ENCODE measurements at places on chromosomes 1 and 21.

DNA sequence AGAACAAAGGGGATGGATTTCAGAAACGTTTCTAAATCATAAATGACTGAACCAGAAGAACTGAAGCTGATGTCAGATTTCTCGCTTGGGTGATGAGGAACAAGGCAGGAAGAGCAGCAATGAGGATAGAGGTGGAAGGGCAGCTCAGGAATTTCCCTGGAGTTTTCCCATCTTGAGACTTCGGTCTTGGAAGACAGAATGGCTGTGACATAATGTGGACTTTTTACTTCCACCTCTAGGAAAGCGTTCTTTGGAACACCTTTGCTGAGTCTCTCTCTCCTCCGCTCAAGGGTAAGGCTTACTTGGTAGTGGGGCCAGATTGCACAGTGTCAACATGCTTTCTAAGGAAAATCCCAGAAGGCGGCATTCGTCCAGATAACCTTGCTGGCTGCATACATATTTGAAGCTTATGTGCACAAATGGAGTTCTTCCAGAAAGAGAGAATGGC lies 36.6 kb downstream of the DEGS1 start:
- peak; percentile 4 for DNase-seq

- no peak for DNase-seq
Measured at GRCh38 chr1:181349512-181349911, 133.8 kb upstream of the CACNA1E start.

DNA sequence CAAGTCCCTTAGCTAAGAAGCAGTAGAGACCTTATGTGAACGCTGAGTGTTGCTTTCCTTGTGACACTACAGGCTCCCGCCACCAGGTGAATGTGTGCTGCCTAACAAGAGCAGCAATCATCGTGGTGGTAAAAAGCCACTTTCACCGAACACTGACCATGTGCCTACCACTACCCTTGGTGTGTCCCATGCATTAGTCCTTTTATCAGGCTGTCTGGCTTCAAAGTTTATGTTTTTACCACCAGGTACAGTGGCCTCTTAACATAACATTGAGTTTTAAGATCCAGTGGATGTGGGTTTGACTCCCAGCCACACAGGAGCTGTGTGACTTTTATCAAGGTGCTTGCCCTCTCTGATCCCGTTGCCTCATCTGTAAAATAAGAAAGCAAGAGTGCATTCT lies 1.7 kb downstream of the C1QB start:
- no peak for DNase-seq

DNA sequence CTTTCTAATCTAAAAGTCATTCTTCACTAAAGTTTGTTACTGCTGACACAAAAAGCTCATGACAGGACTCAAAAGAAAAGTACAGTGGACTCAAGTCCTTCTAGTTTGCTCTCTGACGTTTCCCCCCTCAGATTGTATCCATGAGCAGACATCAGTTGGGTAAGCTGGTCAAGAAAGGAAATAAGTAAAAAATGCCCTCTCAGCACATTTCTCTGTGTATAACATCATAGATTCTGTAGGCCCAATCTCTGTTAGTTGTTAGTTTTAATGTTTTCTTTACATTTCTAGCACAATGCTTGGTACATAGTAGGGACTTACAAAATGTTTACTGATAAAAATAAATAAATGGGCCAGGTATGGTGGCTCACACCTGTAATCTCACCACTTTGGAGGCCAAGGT lies 96.8 kb downstream of the NR5A2 start:
- DNase-seq, result no peak

DNA sequence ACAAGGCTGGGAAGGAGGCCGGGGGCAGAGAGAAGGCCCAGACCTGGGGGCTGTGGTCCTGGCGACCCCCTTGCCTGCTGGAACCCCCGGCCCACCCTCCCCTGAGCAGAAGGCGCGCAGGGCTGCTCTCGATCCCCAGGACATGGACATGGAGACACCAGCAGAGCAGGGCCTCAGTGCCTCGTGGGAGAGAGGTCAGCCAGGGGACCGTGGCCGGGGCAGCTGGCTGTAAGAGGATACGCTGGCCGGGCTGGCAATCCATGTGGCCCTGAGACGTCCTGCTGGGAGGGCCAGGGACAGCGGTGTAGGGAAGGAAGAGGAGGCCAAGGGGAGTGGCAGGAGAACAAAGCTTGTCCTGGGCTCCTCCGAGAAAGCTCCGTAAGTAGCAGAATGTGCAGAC lies 132.2 kb downstream of the CASZ1 start:
- no peak for DNase-seq

DNA sequence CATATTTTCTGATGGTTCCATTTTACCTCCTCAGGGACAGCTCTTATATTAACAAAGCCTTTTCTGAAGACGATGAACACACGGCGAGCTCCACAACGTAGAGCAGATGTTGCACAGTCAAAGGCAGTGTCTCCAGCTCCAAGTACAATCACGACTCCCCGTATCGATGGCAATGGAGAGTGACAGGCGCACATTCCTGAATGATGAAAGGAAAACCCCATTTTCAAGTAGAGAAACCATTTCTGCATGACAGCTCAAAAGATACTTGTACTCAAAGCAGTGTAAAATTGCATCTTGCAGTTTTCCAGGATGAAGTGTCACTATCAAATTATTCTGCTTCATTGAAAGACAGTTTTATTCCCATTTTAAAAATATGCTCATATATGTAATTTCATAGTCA lies 327.6 kb downstream of the DPYD start:
- DNase-seq, result no peak

DNA sequence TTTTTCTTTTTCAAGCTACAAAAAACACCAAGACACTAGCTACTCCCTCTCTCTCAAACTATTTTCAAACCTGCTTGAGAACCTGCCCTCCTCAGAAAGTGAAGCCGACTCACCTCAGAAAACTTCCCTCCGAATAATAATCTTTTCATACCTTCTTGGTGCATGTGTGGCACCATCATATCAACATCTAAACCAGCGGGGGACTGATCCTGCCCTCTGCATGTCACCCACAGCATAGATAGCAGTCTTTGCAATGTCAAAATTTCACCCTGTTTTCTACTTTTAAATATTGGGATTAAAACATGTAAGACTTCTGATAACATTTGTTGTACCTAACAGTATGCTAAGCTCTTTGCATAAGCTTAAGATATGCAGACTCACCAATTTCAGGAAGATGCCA lies 1260.3 kb downstream of the PLA2G4A start:
- no peak for DNase-seq

GRCh38 chr1:28983091-28983490 lies 68.7 kb downstream of the EPB41 start:
- no peak for DNase-seq

- DNase-seq, result no peak
Measured at GRCh38 chr1:30795026-30795425, 37.5 kb upstream of the LAPTM5 start.

DNA sequence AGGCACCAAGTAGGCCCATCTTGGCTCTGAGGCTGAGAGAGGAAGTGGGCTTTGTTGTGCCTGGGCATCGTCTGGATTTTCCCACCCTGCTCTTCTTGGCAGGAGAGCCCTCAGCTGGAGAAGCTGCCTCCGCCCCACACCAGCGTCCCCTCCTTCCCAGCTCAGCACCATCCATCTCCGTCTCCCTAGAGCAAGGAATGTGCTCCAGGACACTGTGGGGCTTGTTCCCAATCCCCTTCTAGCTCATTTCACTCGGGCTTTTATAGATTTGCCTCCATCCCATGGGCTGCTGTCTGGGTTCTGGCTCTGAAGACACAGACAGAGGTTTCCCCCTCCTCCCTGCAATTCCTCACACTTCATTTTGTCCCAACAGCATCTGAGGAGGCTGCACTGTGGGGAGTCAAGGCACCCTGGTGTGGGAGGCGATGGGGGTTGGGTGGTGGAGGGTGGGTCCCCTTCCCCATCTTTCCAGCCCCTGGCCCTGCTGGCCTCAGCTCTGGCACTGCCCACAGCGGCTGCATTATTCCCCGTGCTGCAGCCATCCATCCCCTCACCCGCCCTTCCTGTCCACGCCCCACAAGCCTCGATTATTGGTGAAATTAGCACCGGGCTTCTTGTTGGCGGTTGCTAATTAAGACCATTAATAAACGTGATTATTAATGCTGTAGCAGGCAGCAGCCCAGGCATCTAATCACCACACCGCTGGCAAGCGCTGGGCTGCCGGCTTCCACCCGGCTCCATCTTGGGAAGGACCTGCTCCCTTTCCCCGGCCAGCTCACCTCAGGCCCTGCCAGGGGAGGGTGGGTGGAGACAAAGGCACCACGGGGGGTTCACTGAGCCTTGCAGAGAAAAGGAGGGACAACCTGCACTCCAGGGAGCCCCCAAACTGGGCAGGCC lies 21.7 kb downstream of the RHBG start:
- DNase-seq, result no peak

DNA sequence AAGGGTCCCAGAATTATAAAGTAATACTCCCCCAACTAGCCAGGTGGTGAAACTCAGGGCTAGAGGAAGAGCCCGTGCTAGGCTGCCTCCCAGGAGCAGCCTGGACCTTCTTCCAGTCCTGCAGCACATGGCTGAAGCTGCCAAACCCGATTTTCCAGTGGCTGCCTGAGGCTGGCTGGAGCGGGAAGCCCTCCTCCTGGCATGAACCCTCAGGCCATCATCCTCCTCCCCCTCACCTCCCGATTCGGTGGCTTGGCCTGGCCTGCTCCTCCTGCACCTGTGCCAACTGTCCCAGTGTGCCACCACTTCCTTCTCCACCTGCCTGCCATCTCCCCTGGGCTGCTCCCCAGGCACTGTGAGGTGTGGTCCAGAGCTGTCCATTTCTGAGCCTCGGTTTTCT lies 3.0 kb upstream of the TSPAN1 start:
- no peak for DNase-seq

DNA sequence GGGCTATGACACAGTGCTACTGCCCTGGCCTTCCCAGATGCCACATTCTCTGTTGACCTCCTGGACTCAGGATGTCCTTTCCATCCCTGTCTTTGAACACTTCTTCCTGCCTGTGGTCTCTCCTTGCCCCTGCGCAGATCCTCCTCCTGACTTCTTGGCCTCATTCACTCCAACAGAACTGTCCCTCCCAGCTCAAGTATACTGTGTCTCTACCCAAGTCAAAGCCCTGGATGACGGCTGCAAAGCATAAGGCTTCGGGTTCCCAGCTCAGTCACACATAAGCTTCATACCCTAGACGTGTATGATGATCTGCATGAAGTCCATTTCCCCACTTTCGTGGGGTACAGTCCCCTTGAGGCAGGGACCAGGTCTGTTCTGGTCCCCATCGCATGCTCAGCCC lies 328.2 kb upstream of the VAMP3 start:
- no peak for DNase-seq

- no peak for DNase-seq
Measured at GRCh38 chr1:15236746-15237145, 10.3 kb upstream of the FHAD1 start.

DNA sequence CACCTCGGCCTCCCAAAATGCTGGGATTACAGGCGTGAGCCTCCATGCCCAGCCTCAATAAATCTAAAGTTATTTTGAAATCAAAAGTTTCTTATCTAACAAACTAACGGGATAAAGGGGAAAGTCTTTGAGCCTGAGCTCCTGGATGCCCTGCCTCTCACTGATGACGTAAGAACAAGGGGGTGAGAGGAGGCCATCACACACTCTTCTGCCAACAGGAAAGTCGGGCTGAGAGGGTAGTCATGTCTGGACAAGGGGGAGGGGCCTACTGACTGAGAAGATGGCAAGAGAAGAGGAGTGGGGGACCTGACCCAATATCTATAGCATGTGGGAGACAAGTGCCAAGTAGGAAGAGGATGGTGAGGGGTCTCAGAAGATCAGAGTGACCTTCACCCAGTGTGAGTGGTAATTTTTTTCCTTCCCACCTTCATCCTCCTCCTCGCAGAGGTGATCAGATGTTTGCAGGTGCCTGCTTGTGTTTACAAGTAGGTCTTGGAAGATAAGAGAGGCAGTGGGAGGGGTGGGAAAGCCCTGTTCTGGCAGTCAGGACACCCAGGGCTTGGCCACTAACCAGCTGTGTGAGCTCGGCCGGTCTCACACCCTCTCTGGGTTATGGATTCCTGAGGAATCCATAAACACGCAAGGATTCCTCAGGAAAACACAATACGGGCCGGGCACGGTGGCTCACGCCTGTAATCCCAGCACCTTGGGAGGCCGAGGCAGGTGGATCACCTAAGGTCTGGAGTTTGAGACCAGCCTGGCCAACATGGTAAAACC lies 9.6 kb downstream of the UQCRHL start:
- no peak for DNase-seq

DNA sequence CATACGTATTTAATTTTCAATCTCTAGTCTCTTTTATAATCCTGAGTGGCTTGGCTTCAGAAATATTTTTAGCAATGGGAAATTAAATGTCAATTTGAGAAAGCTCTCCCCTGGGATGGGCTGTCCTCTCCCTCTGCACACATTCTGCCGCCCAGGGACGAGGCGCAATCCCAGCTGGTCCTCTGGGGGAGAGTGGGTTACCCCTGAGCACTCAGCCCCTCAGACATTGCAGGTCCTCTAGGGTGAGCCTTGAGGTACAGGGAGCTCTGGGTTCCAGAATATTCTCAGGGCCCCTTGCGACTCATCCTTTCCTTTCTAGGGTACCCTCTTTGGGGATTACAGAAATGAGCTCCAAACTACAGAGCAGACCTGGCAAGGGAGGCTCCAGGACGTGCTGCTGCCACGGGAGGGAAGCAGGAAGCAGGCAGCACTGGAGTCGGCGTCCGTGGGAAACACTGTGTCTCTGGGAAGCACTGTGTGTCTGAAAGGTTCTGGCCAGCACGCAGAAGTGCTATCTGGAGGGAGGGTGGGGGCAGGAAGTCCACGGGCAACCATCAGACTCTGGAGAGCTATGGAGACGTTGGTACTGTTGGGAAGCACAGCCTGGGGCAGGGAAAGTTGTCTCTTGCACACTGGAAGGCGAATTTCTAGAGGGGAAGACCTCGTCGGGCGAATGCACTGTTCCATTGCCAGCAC lies 343.3 kb upstream of the VAMP3 start:
- DNase-seq, result no peak

DNA sequence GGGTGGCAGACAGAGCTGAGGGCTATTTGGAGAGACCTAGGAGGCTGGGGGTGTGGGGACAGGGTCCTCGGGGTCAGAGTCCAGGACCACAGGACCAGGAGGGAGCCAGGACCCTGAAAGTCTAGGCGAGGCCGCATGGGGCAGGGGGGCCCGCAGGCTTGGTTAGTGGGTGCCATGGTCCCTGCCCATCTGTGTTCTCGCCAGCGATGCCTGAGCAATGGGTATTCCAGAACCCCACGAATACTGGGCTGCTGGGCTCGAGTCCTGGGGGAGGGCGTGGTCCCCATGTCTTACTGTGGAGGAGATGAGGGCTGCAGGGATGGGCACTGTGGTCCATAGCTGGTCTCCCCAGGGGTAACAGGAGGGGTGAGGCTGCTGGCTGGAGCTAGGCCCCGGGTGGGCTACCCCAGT lies 2.0 kb downstream of the KRTAP10-6 start:
- peak; percentile 66 for DNase-seq

GRCh38 chr1:165182975-165183374 lies 173.5 kb downstream of the LMX1A start:
- no peak for DNase-seq

DNA sequence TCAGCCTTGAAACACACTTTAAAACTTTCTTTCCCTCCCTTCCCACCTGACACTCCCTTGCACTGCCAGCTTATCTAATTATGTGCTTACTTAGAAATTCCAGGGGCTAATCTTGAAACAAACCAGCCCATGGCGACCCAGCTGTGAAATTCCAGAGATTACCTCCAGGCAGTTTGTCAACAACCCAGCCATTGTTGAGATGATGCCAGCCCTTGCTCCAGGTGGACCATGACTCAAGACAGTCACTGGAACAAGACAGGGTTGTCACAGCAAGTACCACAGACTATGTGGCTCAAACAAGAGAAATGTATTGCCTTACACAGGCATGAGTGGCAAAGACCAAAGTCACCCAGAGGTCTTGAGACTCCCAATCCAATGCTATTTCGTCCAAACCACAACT lies 7.9 kb downstream of the FYB2 start:
- no peak for DNase-seq

- no peak for DNase-seq
Measured at GRCh38 chr1:211531194-211532087, 39.5 kb upstream of the RD3 start.

All from posterior vena cava (tissue), 2 donors.